ENCODE measurements at places on chromosomes 13 and 19.

- peaks cover 27% of the 10 kb centered on the region for H3K4me1 ChIP-seq
- DNase-seq: peak; percentile 80
- no peaks in the 10 kb centered on the region for H3K36me3 ChIP-seq
- H3K27ac ChIP-seq: peak overlapping the region; percentile 32
- H3K27me3 ChIP-seq: no peaks in the 10 kb centered on the region
- H3K4me3 ChIP-seq: peak overlapping the region; percentile 14
Measured at GRCh38 chr13:29886446-29886845, 36.0 kb upstream of the UBL3 start.

DNA sequence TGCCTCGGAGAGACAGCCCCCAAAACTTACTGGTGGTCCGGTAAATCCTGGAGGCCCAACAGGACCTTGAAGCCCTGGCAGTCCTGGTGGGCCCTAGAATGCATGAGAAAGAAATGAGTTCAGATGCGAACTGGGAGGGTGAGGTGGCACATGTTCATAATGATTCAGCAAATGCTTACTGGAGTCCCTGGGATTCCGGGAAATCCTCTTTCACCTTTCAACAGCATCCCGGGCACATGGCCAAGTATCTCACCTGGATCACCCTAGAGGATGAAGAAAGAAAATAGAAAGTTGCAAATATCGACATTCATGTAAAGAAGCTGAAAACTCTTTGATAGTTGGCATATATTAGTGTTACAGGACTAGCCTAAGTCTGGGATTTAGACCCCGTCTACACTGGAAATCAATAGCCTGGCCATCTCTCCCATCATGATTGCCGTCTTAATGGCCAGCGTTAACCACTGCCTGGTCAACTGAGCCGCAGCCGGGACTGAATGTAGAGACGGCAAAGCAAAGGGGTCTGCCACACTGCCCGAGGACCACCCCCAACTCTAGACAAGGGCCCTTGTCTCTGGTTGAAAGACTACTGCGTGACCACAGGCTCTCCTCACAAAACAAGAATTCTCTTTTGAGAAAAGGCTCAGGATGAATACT lies 96.9 kb downstream of the COL4A1 start:
- no peaks in the 10 kb centered on the region for H3K36me3 ChIP-seq
- no peak overlapping the region for H3K4me3 ChIP-seq
- no peak for DNase-seq
- H3K4me1 ChIP-seq: no peaks in the 10 kb centered on the region
- no peaks in the 10 kb centered on the region for H3K27me3 ChIP-seq

GRCh38 chr19:30523791-30524190 lies 151.6 kb downstream of the ZNF536 start:
- H3K36me3 ChIP-seq: no peaks in the 10 kb centered on the region
- no peak for DNase-seq

GRCh38 chr19:18291019-18291524 lies 9.7 kb upstream of the JUND start:
- H3K4me1 ChIP-seq: peaks cover 68% of the 10 kb centered on the region
- DNase-seq: peak; percentile 68
- peaks cover 12% of the 10 kb centered on the region for H3K36me3 ChIP-seq
- peak overlapping the region; percentile 91 for H3K4me3 ChIP-seq
- H3K27me3 ChIP-seq: no peaks in the 10 kb centered on the region

DNA sequence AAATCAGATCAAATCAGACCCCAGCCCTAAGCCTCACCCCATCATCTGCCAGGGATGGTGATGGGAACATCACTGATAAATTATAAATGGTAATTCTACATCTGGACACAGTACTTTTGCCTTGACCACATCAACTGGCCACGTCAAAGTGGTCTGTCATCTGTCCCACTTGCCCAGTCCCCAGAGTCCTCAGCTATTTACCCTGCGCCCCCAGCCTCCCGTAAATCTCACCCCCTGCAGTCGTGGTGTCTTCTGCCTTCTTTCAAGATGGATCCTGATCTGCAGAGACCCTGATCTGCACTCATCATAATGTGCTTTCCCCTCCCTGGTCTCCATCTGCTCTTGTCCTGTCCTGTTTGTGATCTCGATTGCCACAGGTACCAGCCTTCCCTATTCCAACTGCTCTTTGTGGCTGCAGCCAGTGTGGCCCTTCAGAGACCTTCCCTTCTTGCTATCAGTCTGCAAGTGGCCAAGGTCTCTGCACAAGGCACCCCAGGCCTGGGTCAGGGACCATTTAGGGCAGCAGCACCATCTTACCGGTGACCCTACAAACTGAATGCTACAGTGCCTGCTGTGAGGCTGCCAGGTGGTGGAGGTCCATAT lies 26.7 kb upstream of the POP4 start:
- H3K27ac ChIP-seq: no peak overlapping the region
- peaks cover 40% of the 10 kb centered on the region for H3K27me3 ChIP-seq
- H3K36me3 ChIP-seq: no peaks in the 10 kb centered on the region
- H3K4me1 ChIP-seq: peaks cover 18% of the 10 kb centered on the region
- no peak for DNase-seq

DNA sequence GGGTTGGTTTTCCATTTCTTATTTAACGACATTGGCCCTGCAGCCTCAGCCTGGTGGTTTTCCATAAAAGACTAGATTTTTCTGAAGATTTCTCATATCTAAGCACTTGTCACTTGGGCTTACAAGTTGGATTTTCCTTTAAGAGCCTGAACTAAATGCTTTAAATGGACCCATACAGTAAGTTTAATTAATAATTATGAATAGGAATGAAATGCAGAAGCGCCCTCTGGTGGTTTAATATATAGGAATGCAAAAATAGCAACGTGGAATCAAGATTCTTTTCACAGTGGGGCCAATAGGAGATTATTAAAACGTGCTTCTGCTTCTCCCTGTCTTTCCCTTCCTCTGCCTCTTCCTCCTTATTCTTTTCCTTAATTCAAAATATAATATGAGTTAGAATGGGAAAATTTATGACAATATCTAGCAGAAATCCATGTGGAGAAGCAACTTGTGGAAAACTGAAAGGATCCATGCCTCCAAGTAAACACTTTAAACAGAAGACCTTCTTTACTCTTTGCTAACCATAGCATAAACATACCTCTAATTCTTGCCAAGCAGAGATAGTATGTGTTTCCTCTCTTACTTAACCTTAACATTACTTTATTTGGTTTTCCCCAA lies 324.0 kb downstream of the GPC5 start:
- H3K4me3 ChIP-seq: no peak overlapping the region
- H3K4me1 ChIP-seq: no peaks in the 10 kb centered on the region
- DNase-seq: no peak
- no peaks in the 10 kb centered on the region for H3K36me3 ChIP-seq
- H3K27ac ChIP-seq: no peak overlapping the region

DNA sequence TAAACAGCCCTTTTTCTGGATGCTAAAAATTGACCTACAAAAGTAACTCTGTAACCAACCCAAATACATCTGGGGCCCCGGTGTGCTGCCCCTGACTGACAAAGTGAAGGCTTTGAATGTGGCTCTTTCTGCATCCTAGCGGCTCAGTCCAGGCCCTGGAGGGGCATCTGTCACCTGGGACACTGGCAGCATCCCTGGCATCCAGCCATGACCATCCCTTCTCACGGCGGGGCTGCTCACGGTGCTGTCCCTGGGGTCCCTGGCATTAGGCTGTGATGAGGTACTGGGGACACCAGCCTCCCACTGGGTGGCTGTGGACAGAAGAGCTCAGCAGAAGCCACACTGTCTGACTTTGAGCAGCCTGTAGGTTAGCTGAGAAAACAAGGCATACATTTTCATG lies 34.3 kb downstream of the BICRA start:
- no peaks in the 10 kb centered on the region for H3K27me3 ChIP-seq
- H3K27ac ChIP-seq: no peak overlapping the region
- peaks cover 16% of the 10 kb centered on the region for H3K36me3 ChIP-seq
- H3K4me3 ChIP-seq: no peak overlapping the region
- no peak for DNase-seq

- H3K27ac ChIP-seq: no peak overlapping the region
- H3K36me3 ChIP-seq: peaks cover 2% of the 10 kb centered on the region
- H3K27me3 ChIP-seq: peaks cover 8% of the 10 kb centered on the region
- peaks cover 11% of the 10 kb centered on the region for H3K4me1 ChIP-seq
Measured at GRCh38 chr13:24063281-24063877, 97.1 kb upstream of the SPATA13 start.

GRCh38 chr19:35703343-35703742 lies 1.0 kb upstream of the ZBTB32 start:
- no peaks in the 10 kb centered on the region for H3K27me3 ChIP-seq
- H3K27ac ChIP-seq: no peak overlapping the region

GRCh38 chr13:99691552-99691951 lies 190.3 kb downstream of the TM9SF2 start:
- H3K27ac ChIP-seq: no peak overlapping the region
- DNase-seq: no peak
- peaks cover 3% of the 10 kb centered on the region for H3K27me3 ChIP-seq
- H3K4me1 ChIP-seq: no peaks in the 10 kb centered on the region
- no peak overlapping the region for H3K4me3 ChIP-seq

- H3K27ac ChIP-seq: no peak overlapping the region
- H3K4me1 ChIP-seq: no peaks in the 10 kb centered on the region
- H3K4me3 ChIP-seq: no peak overlapping the region
- DNase-seq: no peak
Measured at GRCh38 chr13:114000151-114001040, 26.5 kb upstream of the C13orf46 start.

DNA sequence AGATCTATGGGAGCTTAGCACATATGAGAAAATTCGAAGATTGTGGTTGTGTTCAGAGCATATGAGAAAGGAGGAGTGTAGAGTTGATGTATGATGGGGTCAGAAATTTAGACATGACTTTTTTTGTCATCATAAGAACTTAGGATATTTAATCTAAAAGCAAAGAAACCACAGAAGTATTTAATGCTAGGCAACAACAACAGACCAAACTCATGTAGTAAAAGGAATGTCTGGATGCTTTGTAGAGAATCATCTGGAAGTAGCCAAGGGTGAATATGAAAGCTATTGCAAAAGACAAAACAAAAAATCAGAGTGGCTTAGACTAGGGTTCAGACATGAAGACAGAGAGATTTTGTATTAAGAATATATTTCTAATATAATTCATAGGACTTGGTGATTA lies 190.3 kb downstream of the SLITRK1 start:
- H3K4me3 ChIP-seq: no peak overlapping the region
- no peaks in the 10 kb centered on the region for H3K36me3 ChIP-seq
- no peak for DNase-seq
- H3K27me3 ChIP-seq: no peaks in the 10 kb centered on the region
- H3K4me1 ChIP-seq: no peaks in the 10 kb centered on the region

GRCh38 chr13:24039621-24040475 lies 120.7 kb upstream of the SPATA13 start:
- peak overlapping the region; percentile 17 for H3K4me3 ChIP-seq
- DNase-seq: no peak
- H3K27ac ChIP-seq: peak overlapping the region; percentile 85
- no peaks in the 10 kb centered on the region for H3K36me3 ChIP-seq
- peaks cover 43% of the 10 kb centered on the region for H3K4me1 ChIP-seq
- no peaks in the 10 kb centered on the region for H3K27me3 ChIP-seq

DNA sequence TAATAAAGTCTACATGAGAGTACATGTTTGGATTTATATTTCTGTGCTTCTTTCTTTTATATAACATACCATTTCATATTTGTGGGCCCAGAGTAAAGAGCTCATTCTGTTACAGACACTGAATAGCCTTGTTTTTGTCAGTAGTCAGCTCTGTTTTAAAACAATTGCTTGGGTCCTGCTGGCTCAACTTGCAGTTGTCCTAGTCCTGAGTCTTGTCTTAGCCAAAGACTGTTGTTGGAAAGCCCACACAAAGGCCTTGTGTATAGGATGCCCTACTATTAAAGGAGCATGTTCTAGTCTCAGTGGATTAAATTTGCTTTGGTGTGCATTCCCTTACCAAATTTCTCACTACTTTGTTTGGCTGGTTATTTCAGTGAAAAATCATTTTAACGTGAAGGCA lies 3.8 kb upstream of the KCNRG start:
- H3K27ac ChIP-seq: peak overlapping the region; percentile 12
- H3K27me3 ChIP-seq: no peaks in the 10 kb centered on the region
- no peak for DNase-seq
- H3K36me3 ChIP-seq: peaks cover 70% of the 10 kb centered on the region
- peaks cover under 1% of the 10 kb centered on the region for H3K4me1 ChIP-seq
- H3K4me3 ChIP-seq: no peak overlapping the region

- no peak for DNase-seq
- H3K27me3 ChIP-seq: peaks cover 16% of the 10 kb centered on the region
- peaks cover 4% of the 10 kb centered on the region for H3K4me1 ChIP-seq
- H3K27ac ChIP-seq: no peak overlapping the region
- no peak overlapping the region for H3K4me3 ChIP-seq
Measured at GRCh38 chr13:106919133-106919532, 351.2 kb upstream of the ARGLU1 start.

- no peak for DNase-seq
- no peak overlapping the region for H3K27ac ChIP-seq
- H3K36me3 ChIP-seq: no peaks in the 10 kb centered on the region
- H3K27me3 ChIP-seq: no peaks in the 10 kb centered on the region
- no peaks in the 10 kb centered on the region for H3K4me1 ChIP-seq
- no peak overlapping the region for H3K4me3 ChIP-seq
Measured at GRCh38 chr19:15859187-15859586, 38.7 kb downstream of the CYP4F2 start.

- no peaks in the 10 kb centered on the region for H3K27me3 ChIP-seq
- no peaks in the 10 kb centered on the region for H3K36me3 ChIP-seq
- no peak overlapping the region for H3K27ac ChIP-seq
- H3K4me1 ChIP-seq: no peaks in the 10 kb centered on the region
- H3K4me3 ChIP-seq: no peak overlapping the region
- DNase-seq: no peak
Measured at GRCh38 chr19:602391-603301, 13.0 kb downstream of the HCN2 start.

All from activated CD8-positive, alpha-beta memory T cell treated with anti-CD3 and anti-CD28 coated beads, Interleukin-2, amount 10 ng/mL, durations not matched to agents 7 days and 5 days (primary cell).